ENCODE measurements at places on chromosomes 1 and 21. TPM values are rescaled to one million over a fixed set of nuclear protein-coding genes. Genes with fewer than 3 reads are reported as not detected.

The UMODL1 gene
- not detected for polyA plus RNA-seq

DNA sequence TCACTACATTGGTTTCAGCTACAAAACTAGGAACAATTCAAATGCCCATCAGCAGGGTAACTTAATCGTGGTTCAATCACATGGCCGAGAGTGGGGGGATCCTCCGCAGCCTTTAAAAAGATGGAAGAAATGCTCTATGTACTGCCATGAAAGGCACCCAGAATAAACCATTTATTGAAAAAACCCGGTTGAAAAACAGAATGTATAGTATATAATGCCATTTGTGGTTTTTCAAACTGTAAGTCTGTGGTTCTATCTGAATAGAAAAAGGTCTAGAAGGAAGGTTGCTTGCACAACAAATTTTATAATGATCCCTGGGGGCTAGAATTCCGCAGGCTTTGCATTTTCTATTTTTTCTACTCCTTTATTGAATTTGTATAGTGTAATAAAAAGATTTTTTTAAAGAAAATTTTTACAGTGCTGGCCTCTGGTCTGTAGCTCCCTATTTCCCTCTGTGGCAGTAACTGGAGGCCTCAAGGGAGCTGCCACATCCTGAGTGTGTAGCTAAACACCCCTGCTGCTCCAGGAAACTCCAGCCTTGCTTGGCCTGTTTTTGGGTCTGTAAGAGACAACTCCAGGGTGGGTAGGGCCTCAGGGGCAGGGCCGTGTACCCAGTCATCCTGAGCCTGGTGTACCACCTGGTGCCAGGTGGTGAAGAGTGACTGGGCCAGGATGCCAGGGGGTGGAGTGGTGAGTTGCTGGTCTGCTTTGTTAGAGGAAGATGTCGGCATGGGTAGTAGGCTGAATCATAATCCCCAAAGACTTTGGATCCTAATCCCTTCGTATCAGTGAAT lies 51.5 kb upstream of the EPS8L3 start:
- no peak for DNase-seq

DNA sequence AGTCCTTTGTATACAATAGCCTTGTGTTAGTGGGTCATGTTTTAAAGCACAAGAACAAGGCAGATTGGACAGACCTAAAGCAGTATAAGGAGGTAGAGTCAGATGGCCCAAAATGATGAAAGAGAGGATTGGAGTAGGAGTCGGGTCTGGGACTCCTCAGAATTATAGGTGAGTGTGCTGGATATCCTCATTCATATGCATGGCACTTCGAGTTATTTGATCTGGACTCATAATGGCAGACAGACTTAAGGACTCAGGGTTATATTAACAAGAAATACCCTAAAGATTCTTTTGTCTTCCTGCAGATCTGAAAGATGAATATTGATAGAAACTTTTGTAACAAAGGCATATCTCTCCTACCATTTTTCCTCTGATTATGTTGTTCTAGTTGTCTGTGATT lies 92.7 kb downstream of the GABPA start:
- DNase-seq, result no peak

GRCh38 chr1:34409689-34410229 lies 233.1 kb downstream of the C1orf94 start:
- no peak for DNase-seq

DNA sequence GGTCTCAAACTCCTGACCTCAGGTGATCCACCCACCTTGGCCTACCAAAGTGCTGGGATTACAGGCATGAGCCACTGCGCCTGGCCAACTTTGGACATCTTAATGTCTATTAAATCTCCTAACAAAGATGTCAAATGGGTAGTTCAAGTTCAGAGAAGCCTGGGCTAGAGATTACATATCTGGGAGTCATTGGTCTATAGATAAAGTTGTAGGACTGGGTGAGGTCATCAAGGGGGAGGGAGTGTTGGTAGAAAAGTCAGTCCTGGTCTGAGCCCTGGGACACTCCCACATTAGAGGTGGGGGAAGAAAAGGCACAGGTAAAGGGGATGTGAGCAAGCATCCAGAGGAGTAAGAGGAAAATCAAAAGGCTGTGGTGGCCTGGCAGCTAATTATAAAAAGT lies 6.6 kb downstream of the UBIAD1 start:
- DNase-seq, result no peak

GRCh38 chr1:1171546-1172340 lies 1.9 kb upstream of the TTLL10 start:
- peak; percentile 64 for DNase-seq

The HSF2BP gene
- not detected for polyA plus RNA-seq

The RSPO1 gene
- polyA plus RNA-seq, result 0.63 TPM

GRCh38 chr1:235329139-235329902 lies 951 bp downstream of the GGPS1 start:
- no peak for DNase-seq

- no peak for DNase-seq
Observed at GRCh38 chr1:20837554-20838192, 50.6 kb upstream of the HP1BP3 start.

DNA sequence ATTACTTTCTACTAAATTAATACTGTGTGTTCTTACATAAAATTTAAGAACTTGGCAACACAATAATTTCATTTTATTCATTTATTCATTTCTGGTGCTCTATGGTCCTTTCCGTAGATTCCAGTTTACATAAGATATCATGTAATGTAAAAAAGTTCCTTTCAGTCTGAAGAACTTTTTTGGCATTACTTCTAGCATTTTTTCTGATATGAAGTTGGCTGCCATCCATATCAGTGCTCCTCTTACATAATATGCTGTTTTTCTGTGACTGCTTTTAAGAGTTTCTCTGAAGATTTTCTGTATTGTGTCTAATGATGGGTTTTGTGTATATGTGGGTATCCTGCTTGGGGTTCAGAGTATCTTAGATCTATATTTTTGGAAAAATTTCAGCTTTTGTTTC lies 34.8 kb downstream of the LIN9 start:
- DNase-seq, result no peak

The ZC3H12A gene
- 14.2 TPM for polyA plus RNA-seq

The COL11A1 gene
- polyA plus RNA-seq, result not detected

GRCh38 chr1:5707566-5708345 lies 284.5 kb downstream of the NPHP4 start:
- peak; percentile 24 for DNase-seq

The OPN3 gene
- polyA plus RNA-seq, result 5.3 TPM

The CSF1 gene
- 31.4 TPM for polyA plus RNA-seq
